ENCODE measurements at places on chromosomes 7 and 10. TPM values are rescaled to one million over a fixed set of nuclear protein-coding genes. Genes with fewer than 3 reads are reported as not detected.

HECW1 gene
- not detected for total RNA-seq

LIPF gene
- total RNA-seq: not detected

ZNF783 gene
- total RNA-seq: 46.6 TPM

NPFFR1 gene
- not detected for total RNA-seq

ZSCAN21 gene
- total RNA-seq: 9.8 TPM

ZNF488 gene
- total RNA-seq: not detected

SERPINE1 gene
- total RNA-seq: 0.79 TPM

GPR15LG gene
- not detected for total RNA-seq

DNA sequence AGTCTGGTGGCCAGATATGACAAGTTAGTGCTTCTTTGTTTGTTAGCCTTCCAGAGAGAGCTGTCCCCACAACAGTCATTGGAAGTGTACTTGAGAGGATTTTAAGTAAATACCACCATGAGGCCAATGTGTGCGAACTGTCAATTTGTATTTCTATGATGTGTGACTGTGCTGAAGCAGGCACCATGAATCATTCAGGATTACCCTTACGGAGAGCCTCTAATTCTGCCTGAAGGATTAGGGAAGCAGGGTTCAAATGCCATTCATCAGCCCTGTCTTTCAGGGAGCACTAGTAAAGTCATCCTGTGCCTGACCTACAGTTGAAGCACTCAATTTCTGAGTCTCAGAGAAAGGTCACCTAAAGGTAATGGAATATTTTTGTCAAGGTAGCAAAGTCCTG is 109.3 kb downstream of the GATA3 start:
- no peak for DNase-seq
- H3K4me3 ChIP-seq: no peak overlapping the region
- no peaks in the 10 kb centered on the region for H3K36me3 ChIP-seq
- no peaks in the 10 kb centered on the region for H3K4me1 ChIP-seq
- H3K27ac ChIP-seq: no peak overlapping the region

GRCh38 chr7:136027160-136027559 is 50.0 kb upstream of the MTPN start:
- no peak overlapping the region for H3K4me3 ChIP-seq
- H3K4me1 ChIP-seq: no peaks in the 10 kb centered on the region
- no peaks in the 10 kb centered on the region for H3K27me3 ChIP-seq
- DNase-seq: no peak

GRCh38 chr7:107725138-107725740 is 18.7 kb upstream of the CBLL1 start:
- H3K4me3 ChIP-seq: no peak overlapping the region
- H3K36me3 ChIP-seq: no peaks in the 10 kb centered on the region

DNA sequence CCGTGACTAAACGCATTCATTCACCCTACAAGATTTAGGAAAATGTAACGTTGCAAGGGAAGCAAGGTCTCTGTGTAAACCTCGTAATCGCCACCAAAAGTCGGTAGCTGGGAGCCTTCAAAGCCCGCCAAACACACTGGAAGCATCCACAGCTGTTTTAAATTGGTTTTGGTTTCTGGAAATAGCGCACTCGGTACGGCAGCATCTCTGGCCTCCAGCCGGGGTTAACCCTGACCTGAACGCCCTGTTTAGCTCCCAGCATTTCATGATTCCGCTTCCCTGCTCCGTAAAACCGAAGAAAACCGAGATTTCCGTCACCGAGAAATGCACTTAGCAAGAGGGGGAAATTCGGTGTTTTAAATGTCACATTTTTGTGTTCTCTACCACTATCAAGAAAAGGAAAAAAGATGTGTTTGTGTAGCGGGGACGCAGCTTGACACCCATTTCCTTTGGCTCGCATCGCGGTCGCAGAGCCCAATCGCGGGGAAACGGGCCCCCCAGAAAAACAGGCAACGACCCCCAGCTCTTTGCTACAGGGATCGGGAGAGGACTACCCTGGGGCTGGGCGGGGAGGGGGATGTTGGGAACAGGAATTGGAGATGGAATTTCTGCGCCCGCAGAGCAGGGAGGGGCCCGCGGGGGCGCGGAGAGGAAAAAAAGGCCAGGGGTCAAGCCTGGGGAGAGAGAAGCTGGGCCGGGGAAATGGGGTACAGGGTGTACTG is 646 bp downstream of the SGCE start:
- H3K4me3 ChIP-seq: peak overlapping the region; percentile 64
- DNase-seq: no peak
- H3K27me3 ChIP-seq: peaks cover 17% of the 10 kb centered on the region
- no peaks in the 10 kb centered on the region for H3K36me3 ChIP-seq
- peaks cover 11% of the 10 kb centered on the region for H3K4me1 ChIP-seq
- no peak overlapping the region for H3K27ac ChIP-seq

DNA sequence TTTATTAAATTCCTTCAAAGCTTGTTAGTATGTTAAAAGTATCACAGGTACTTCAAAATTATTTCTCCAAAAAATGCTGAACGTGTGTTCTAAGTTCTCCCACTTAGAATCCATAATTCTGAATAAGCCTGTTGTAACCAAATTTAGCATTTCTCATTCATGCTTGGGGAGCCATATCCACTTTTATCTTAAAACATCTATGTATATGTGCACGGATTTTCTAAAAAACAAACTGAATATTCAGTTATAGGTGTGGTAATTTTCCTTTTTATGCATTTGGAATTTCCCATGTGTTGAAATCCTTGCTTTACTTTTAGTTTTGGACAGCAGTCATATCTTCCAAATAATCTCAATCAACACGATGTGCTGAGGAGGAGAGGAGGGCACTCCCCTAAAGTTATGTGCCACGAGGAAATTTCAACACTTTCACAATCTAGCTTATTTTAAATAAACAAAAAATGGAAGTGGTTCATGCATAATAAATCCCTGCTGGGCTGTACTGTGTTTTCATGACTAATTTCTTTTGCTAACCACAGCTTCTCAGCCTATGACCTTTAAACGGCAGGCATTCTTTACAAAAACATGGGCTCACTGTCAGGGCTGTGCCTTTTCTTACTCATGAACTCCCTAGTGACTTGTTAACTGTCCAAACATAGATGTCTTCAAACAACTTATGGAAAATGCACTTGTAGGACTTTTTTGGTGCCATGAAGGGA is 380.3 kb upstream of the SEMA3C start:
- H3K4me1 ChIP-seq: no peaks in the 10 kb centered on the region
- no peak for DNase-seq
- no peak overlapping the region for H3K4me3 ChIP-seq
- H3K36me3 ChIP-seq: no peaks in the 10 kb centered on the region

- no peak overlapping the region for H3K27ac ChIP-seq
- H3K4me3 ChIP-seq: no peak overlapping the region
- DNase-seq: no peak
- H3K27me3 ChIP-seq: no peaks in the 10 kb centered on the region
- peaks cover 4% of the 10 kb centered on the region for H3K4me1 ChIP-seq
Measured at GRCh38 chr7:112290065-112290464, 83.6 kb downstream of the ZNF277 start.

- H3K4me3 ChIP-seq: no peak overlapping the region
- DNase-seq: no peak
- H3K36me3 ChIP-seq: no peaks in the 10 kb centered on the region
- H3K27ac ChIP-seq: no peak overlapping the region
- H3K27me3 ChIP-seq: no peaks in the 10 kb centered on the region
Measured at GRCh38 chr7:73746378-73746777, 7.8 kb upstream of the ABHD11 start.

DNA sequence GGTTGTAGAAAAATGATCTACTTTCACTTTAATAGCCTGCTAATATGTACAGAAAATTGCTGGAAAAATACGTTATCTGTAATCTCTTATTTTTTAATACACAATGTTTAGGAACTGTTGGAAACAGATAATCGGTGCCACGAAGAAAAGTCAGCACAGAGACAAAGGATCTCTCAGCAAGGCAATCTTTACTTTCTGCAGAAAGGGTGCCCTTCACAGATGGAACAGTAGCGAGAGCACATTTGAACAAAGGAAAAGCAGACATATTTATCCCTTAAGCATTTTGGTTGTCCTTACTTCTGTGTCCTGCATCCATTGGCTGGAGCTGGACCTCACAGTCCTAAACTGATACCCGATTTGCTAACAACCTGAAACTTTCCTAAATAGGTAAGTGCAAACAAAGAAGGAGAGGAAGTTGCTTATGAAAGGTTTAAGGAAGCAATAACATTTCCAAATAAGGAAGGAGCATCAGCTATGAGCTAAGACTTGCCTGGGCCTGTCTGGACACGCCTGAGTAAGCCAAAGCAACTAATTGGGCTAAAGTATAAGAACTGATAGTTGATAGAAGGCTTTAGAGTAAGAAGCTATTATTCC is 640.0 kb downstream of the SH2D4B start:
- no peak for DNase-seq
- H3K4me3 ChIP-seq: no peak overlapping the region
- H3K4me1 ChIP-seq: no peaks in the 10 kb centered on the region
- no peaks in the 10 kb centered on the region for H3K36me3 ChIP-seq
- no peak overlapping the region for H3K27ac ChIP-seq

DNA sequence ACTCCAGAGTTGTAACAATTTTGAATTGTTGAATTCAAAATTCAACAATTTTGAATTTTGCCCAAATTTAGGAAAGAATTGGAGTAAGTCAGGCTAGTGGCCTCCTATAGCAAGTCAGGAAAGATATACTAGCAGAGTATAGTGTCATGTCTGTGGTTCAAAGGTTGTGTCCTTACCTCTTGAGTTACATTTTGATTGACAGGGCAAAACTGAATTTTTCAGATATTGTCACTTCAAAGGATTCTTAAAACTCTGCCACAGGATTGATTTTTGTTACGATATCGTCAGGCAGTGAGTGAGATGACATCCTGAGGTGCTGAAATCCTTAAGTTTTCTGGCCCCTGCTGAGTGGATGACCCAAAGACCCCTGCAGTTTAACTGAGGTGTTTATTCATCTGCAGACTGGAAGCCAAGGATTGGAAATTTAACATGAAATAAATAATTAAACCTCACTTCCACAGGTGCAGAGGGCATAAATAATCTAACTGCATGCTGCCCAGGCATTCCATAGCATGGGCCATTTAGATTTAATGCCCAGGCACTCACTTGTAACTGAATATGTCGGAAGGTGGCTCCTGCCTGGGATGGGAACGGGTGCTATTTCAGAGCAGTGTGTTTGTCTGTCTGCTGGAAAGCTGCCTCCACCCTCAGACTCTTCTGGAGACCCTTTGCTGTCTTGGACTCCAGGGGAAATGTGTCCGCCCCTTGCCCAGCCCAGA is 50.8 kb downstream of the RBM20 start:
- no peaks in the 10 kb centered on the region for H3K27me3 ChIP-seq
- no peak overlapping the region for H3K27ac ChIP-seq
- H3K4me3 ChIP-seq: no peak overlapping the region
- no peaks in the 10 kb centered on the region for H3K4me1 ChIP-seq
- DNase-seq: no peak

DNA sequence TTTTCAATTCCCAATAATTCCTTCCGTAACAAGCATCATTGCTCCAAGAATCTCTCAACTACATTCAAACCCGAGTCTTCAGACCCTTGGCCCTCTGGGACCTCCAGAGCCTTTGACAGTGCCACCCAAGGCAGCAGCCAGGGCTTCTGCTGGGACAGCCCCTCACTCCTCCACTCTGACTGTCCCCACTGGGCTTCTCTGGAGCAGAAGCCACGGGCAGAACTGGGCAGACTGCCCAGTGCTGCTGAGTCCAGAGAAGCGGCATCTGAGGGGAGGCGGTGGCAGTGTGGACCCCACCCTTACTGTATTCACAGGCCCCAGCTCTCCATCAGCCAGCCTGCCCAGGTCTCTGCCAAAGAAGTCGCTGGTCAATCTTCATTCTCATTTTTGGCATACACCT is 8.8 kb downstream of the CYREN start:
- H3K27ac ChIP-seq: no peak overlapping the region
- DNase-seq: no peak

- no peak overlapping the region for H3K27ac ChIP-seq
- H3K27me3 ChIP-seq: no peaks in the 10 kb centered on the region
- H3K4me3 ChIP-seq: no peak overlapping the region
- H3K36me3 ChIP-seq: no peaks in the 10 kb centered on the region
- DNase-seq: no peak
Measured at GRCh38 chr7:123761729-123762128, 12.9 kb upstream of the WASL start.

- no peak overlapping the region for H3K4me3 ChIP-seq
- no peak overlapping the region for H3K27ac ChIP-seq
- no peak for DNase-seq
- no peaks in the 10 kb centered on the region for H3K27me3 ChIP-seq
- no peaks in the 10 kb centered on the region for H3K4me1 ChIP-seq
- no peaks in the 10 kb centered on the region for H3K36me3 ChIP-seq
Measured at GRCh38 chr10:103638948-103639347, 145.4 kb downstream of the NEURL1 start.

GRCh38 chr10:34538281-34538829 is 276.7 kb downstream of the PARD3 start:
- H3K27ac ChIP-seq: no peak overlapping the region
- H3K27me3 ChIP-seq: no peaks in the 10 kb centered on the region
- no peak for DNase-seq
- H3K4me1 ChIP-seq: no peaks in the 10 kb centered on the region
- H3K36me3 ChIP-seq: no peaks in the 10 kb centered on the region

GRCh38 chr7:89247207-89247606 is 451.7 kb upstream of the TEX47 start:
- no peaks in the 10 kb centered on the region for H3K27me3 ChIP-seq
- no peak overlapping the region for H3K4me3 ChIP-seq
- no peak overlapping the region for H3K27ac ChIP-seq
- H3K4me1 ChIP-seq: no peaks in the 10 kb centered on the region
- no peaks in the 10 kb centered on the region for H3K36me3 ChIP-seq

DNA sequence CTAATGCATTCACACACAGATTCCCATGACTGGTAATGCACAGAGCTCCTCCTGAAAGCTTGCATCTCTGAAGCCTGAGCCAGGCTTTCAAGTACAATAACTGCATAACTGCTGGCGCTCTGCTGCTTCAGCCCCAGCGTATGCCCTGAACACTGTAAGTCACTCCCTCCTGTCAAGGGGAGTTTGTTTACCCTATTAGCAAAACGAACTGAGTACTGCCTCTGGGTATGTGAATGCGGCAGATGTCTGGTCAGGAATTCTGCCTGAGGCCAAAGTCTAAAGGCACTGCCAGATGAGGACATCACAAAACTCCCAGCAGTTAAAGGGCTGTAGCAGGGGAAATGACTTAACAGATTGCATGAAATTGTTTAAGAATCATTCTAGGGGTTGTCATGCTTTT is 97.7 kb downstream of the NRCAM start:
- H3K4me1 ChIP-seq: no peaks in the 10 kb centered on the region
- no peaks in the 10 kb centered on the region for H3K36me3 ChIP-seq
- no peak overlapping the region for H3K27ac ChIP-seq

DNA sequence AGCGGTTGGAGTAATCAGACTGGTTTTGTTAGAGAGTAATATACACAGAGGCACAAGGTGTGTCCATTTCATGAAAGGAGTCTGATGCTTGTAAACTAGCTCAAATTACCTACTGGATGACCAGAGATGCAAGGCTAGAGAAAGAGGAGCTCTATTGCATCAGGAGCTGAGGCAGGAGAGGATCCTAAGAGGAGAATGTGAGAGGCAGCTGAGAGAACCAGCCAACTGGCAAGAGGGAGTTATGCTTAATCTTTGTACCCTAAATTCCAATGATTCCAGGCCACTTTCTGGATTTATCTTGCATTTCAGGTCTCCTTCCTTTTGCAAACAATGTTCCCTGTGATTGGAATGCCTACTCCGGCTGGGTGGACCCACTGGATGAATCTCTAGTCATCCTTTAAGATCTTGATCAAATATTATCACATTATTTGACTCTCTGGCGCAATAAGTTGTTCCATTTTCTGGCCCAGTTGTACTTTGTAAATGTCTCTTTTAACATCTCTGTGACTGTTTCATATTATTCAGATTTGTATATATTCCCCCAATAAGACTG is 57.5 kb upstream of the PTPN12 start:
- H3K36me3 ChIP-seq: no peaks in the 10 kb centered on the region
- no peak for DNase-seq
- no peak overlapping the region for H3K4me3 ChIP-seq
- H3K4me1 ChIP-seq: peaks cover 4% of the 10 kb centered on the region
